ENCODE measurements at places on chromosomes 2 and 18. TPM values are rescaled to one million over a fixed set of nuclear protein-coding genes. Genes with fewer than 3 reads are reported as not detected.

KCNE4 gene
- 0.20 TPM for total RNA-seq

GRCh38 chr2:113757138-113757657, 756 bp upstream of the SLC35F5 start:
- no peak for DNase-seq

ERBB4 gene
- 0.04 TPM for total RNA-seq

LOXHD1 gene
- 0.11 TPM for total RNA-seq

DNA sequence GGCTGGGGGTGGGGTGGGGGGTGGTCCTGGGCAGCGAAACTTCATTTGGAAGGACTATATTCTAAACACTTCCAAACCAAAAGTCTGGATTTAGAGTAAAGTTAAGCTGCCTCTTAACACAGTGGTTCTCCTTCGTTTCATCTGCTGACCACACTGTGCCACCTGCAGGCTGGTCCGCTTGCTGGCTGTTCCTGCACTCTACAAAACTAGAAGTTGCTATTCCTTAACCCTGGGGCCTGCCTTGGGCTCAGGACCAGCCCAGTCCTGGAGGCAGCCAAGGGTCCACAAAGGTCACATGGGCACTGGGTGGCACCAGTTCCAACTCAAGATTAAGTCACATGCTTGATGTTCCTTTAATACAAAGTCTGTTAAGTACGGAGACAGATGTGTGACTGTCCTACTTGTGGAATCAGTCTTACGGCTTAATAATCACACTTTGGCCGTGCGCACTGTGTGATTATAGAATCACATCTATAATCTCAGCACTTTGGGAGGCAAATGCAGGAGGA, 195.4 kb downstream of the FAM210A start:
- peak; percentile 61 for DNase-seq

DNA sequence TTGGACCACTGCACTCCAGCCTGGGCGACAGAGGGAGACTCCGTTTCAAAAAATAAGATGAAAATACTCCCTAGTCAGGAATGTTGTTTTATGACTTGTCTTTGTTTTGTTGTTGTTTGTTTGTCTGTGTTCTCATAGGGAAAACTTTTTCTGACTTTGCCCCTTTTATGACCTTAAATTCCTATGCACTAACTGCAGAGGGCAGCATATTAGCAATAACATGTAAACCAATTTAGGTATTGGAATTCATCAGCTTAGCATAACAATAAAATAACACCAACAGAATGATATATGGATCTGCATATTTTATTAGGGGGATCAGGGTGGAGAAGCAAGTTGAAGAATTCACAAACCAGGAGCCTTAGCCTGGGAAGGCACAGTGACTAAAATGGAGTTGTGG, 631.5 kb downstream of the SUCLG1 start:
- no peak for DNase-seq

ARHGAP25 gene
- total RNA-seq, result 1.3 TPM

- DNase-seq, result peak; percentile 86
Measured at GRCh38 chr18:48896875-48897511, 53.8 kb downstream of the SMAD7 start.

DNA sequence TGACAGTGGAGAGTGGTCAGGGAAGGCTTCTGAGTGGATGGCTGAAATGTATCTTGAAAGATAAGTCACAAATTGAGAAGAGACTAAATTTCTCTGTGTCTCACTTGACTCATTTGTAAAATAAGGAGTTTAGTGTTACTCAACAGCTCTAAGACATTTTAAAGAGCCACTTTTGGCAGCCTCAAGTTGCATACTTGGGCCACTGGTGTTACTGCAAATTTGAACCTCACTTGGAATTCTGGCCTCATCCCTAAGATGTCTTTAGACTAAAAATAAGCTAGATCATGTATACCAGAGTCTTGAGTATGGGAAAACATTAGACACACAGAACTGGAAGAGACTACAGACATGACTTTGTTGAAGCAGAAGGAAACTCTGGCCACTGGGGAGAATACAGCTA, 4.5 kb upstream of the MTLN start:
- DNase-seq, result no peak

DNA sequence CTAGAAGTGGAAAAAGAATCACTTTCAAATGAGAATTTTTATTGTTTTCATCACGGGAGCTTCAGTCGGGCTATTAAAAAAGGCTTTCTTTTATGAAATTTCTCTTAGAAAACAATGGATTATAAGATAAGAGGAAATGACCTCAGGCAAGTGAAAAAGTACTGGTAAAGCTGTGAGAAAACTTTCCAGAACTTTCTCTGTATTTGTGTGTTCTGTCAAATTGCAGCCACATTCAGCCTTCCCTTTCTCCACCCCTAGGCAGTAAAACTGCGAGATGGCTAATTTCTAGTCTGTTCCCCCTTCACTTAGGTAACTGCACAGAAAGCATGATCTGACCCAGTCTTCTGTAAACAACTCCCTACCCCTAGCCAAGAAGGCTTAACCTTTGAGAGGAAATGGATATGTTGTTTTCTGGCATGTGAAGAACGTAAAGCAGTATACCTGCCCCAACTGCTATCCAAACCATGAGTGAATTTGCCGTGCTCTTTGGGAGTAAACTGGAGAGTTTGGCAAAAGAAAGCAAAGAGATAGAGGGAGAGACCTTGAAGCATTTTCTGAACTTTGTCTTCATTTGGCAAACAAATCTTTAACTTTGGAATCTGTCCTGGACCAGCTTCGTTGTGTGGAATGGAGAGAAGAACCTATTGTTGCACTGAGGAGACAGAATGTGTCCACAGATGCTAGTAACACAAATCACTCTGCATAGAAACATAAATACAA, 105.4 kb downstream of the ETAA1 start:
- no peak for DNase-seq

- no peak for DNase-seq
Measured at GRCh38 chr18:12295389-12296086, 12.5 kb upstream of the TUBB6 start.

ZSWIM2 gene
- not detected for total RNA-seq

RESP18 gene
- total RNA-seq, result not detected

DNA sequence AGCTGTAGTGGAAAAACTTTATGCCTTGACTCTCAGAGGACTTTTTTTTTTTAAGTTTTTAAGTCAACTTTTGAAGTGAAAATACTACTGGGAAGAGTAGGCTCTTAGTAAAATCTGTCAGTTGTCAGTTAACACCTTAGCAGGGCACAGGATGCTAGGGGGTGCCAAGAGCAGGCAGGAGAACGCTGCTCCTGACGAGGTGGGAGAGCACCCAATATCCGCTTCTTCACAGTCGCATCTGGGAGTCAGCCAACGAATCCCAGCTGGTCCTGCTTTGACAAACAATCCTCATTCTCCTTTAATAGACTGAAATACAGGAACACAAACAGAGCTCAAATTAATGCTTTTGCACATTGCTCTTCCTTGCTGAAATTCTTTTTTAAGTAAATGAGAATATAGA, 709.5 kb upstream of the ACVR2A start:
- DNase-seq, result no peak

GRCh38 chr18:10142056-10142455, 228.2 kb downstream of the VAPA start:
- no peak for DNase-seq

DNA sequence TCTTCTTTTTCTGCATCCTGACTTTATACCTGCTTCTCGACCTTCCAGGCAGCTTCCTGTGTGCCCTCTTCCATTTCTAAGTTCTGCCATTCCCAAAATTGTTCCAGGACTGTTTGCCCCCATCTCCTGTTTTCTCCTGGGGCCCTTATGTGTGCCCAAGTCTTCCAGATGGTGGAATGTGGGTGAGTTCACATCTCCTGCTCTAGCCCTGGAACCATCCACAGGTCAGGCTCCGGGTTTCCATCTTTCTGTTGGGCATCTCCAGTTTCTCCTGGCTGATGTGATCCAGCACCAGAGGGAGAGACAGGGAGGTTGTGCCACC, 25.8 kb downstream of the TOGARAM2 start:
- no peak for DNase-seq

IL1RL2 gene
- total RNA-seq, result not detected

GRCh38 chr2:76316691-76317090, 606.0 kb upstream of the GCFC2 start:
- DNase-seq, result no peak

DNA sequence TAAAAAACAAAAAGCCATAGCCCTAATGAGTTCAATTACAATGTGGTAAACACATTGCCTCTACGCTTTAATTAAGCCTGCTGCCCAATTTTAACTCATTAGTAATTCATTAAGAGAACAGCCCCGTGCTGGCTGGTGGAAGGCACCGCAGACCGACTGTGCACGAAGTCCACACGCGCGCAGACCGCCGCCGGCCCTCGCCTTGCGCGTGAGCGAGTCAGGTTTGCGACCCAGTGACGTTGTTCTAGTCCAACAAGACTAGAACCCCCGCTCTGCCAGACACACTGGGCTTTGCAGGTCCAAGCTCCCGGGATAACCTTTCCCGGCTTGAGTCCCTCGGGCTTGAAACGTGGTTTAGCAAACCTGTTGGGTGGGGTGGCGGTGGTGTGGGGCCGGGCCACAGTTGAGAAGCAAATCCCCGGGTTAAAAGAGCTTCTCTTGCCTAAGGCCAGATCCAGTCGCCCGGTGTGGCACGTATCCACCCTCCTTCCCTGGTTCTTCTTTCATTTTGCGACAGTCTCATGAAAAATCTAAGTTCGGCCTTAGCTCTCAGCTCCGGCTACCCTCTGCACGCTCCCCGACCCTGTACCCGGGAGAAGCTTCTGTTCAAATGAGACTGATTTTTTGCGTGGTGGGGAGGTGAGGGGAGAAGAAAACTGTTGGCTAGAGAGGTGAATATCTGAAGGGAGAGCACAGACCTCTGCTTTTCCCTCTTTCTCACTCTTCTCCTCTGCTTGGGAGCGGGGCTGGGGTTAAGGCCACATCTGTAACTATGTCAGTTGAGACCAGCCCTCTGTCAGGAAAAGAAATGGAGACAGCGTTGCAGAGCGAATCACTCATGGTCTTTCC, 11.1 kb upstream of the SKOR2 start:
- DNase-seq, result peak; percentile 33

- no peak for DNase-seq
Measured at GRCh38 chr2:75292826-75293225, 93.5 kb upstream of the TACR1 start.

IL18R1 gene
- not detected for total RNA-seq

GRCh38 chr2:162308747-162309503, 9.6 kb downstream of the IFIH1 start:
- DNase-seq, result no peak

CROCC2 gene
- not detected for total RNA-seq

GRCh38 chr2:54076586-54076985, 38.8 kb upstream of the ACYP2 start:
- no peak for DNase-seq

REG3G gene
- not detected for total RNA-seq

KATNAL2 gene
- total RNA-seq, result 20.1 TPM

ASTL gene
- 0.72 TPM for total RNA-seq

- DNase-seq, result no peak
Measured at GRCh38 chr2:231373786-231374349, 21.6 kb upstream of the B3GNT7 start.

All from H9 (cell line).